ENCODE measurements at places on chromosomes 16 and 17. TPM values are rescaled to one million over a fixed set of nuclear protein-coding genes. Genes with fewer than 3 reads are reported as not detected.
A peak's percentile ranks its signal among the peaks of the same experiment; 100 is the strongest.

GRCh38 chr17:27239584-27239983 lies 54.3 kb upstream of the WSB1 start:
- DNase-seq = no peak

The PDK2 gene
- total RNA-seq = 52.0 TPM

DNA sequence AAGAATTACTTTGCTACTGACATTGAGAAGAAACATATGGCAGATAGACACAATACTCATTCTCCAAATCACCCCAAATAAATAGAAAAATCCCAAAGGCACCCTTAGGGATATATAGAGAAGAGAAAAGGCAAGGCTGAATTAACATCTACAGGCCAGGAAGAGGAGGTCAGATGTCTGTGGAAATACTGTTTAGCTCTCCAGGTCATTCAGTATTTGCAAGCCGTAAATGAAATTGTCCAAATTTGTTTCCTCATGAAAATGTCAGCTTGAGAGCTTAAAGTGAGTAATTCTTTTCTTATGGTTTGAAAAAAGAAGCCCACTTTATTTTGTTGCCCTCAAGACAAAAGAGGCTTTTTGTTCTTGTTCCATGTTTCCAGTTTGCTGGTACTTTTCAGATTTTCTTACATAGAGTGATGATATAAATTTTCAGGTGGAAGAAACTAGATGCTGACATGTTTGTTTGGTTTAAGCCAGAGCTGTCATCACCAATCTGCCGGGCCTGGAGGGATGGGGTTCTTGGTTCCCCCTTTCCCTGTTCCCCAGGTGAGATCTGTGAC lies 189.0 kb downstream of the MAP2K4 start:
- no peak for DNase-seq

GRCh38 chr17:57354673-57355072 lies 98.3 kb downstream of the MSI2 start:
- no peak for DNase-seq

DNA sequence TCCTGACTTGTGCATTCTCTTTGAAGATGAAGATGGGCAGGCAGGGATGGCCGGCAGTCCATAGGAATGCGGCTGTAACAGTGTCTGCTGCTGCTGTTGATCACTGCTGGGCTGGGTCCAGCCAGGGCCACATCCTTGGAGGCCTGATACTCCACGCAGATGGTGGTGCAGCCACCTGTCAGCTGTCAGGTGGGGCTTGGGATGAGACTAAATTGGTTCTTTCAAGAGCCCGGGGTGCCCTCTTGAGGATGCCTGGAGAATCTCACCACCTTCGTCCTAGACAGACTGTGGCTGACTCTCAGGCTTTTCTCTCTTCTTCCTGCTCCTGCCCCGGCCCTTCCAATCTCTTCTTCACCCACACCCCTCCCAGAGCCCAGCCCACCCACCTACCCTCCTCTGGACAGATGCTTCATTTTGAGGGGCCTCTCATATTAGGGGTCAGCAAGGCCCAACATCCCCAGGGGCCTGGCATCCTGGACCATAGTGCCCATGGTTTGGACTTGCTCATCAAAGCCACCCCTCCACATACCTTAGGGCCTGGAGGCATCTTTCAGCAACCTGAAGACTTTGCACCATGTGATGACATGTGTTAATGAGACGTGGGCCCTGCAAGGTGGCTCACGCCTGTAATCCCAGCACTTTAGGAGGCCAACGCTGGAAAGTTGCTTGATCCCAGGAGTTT lies 19.1 kb downstream of the OSBPL7 start:
- peak; percentile 50 for DNase-seq

DNA sequence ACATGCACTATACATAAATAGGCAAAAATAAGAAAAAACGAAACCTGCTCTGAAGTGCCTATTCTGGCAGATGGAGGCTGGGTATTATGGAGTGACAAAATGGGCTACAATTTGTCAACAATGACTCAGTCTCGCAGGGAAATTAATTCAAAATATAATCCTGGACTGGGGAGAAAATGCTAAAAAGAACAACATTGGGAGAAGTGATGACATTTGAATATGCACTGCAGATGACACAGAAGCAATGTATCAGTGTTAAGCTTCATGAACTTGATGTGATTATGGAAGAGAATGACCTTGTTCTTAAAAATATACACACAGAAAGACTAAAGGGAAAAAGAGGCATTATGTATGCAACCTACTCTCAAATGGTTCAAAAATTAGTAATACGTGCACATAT lies 74.8 kb upstream of the PSMD7 start:
- no peak for DNase-seq

DNA sequence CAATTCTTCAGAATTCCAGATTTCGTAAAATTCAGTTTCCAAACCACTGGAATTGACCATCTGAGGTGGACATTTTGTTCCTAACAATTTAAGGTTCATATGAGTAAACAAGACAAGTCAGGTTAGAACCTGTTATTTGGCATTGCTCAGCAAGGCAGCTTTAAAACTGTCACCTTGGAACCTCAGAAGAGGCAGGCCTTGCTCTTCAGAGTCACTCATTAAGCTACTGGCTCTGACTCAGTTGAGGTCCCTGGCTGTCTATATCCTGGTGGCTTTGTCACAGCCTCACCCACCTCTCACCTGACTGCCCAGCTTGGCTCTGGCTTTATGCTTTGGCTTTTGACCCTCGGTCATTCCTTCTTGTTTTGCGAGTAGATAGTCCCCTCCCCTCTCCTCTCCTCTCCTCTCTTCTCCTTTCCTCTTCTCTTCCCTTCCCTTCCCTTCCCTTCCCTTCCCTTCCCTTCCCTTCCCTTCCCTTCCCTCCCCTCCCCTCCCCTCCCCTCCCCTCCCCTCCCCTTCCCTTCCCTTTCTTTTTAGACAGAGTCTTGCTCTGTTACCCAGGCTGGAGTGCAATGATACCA lies 238.4 kb downstream of the SHISA9 start:
- DNase-seq = no peak

- no peak for DNase-seq
Measured at GRCh38 chr16:54000361-54000760, 286.2 kb downstream of the IRX3 start.

GRCh38 chr17:79980246-79981043 lies 55.2 kb downstream of the TBC1D16 start:
- DNase-seq = peak; percentile 33

DNA sequence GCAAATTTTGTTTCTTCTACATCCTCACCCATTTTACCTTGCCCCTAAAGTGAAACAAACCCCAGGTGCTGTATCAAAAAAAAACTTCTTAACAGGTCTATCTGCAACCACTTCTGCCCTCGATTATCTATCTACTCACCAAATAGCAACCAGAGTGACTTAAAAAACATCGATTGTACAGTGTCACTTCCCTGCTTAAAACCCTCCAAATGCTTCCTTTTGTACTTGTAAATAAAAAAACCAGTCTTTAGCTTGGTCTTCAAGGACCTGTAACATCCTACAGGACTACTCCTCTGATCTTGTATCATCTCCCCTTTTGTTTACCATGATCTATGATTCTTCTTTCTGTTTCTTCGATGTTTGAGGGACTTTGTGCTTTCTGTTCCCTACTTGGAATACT lies 82.7 kb upstream of the CORO6 start:
- no peak for DNase-seq

The ZFPM1 gene
- total RNA-seq = 14.6 TPM

DNA sequence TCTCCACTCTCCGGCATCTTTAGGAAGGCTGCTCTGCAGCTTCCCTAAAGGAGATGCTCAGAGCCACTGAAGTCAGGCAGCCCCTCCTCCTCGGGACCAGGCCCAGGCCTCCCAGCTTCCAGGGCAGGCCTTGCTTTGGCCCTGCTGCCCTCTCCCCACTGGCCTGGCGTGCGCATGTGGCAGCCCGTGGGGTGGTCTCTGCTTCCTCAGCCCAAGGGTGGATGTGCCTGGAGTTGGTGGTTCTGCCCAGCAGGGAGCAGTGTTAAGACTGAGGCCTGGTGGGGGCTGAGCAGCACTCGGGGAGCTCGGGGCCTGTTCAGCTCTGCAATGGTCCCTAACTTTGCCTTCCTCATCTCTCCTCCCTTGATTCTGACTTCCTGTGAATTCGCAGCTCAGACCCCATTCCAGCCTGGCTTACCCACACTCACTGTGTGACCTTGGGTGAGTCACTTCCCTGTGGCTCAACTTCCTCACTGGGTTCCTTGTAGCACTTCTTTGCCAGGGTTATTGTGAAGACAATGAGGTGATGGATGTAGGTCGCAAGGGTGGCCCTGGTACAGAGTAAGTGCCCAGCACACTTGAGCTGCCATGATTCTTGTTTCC lies 63.2 kb downstream of the NKD1 start:
- DNase-seq = no peak

GRCh38 chr17:61211236-61211635 lies 188.4 kb upstream of the TBX2 start:
- DNase-seq = no peak

The ZFHX3 gene
- total RNA-seq = 8.9 TPM

DNA sequence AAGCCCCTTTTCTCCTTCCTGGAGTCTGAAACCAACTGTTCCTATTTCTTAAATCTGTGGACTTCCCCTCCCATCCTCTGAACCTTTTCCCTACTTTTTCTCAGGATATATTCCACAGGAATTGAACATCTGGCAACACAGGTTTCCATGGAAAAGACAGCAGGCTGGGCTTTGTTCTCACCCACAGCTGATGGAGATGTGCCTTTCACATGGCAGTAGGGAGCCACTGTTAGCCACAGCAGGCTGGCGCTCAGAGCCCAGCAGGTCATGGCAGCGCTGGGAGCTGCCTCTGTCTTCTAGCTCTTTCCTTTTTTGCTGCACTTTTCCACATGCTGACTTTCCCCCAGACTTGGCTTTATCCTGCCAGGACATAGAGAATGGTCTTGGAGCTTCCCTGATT lies 116.4 kb upstream of the NLRP1 start:
- DNase-seq = no peak

DNA sequence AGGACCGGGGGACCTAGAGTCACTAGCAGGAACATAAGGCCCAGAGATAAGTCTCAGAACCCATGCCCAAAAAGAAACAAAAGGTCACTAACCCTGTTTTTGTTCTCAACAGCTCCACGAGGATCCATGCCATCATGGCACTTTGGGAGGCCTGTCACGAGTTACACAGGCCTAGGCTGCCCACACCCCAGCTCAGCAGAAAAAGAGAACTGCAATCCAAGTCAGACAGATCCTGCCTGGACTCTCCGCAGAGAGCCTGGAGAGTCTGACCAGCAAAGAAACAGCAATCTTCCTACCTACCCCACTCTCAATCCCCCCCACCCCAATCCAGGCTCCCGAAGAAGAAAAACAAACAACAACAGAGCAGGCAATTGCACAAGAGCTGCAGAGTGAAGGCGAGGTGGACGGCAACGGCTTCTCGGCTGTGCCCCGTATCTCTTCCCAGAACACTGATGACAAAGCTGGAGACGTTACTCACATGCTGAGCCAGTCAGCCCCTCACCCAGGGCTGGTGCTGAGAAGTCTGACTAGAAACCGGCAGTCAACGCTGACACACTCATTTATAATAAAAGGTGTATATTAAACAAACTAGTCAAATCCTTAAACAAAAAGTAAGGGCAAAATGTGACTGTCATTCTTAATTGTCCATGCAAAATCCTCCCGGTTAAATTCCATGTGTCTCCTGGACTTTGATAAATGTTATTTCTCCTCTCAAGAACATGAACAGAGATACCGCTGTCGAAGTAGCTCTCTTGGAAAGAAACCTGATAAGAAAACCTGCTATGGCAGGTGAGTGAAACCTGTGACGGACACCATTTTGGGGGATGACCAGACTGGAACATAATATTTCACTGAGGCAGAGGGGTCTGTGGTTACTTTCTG lies 89.3 kb downstream of the SMG6 start:
- DNase-seq = no peak

DNA sequence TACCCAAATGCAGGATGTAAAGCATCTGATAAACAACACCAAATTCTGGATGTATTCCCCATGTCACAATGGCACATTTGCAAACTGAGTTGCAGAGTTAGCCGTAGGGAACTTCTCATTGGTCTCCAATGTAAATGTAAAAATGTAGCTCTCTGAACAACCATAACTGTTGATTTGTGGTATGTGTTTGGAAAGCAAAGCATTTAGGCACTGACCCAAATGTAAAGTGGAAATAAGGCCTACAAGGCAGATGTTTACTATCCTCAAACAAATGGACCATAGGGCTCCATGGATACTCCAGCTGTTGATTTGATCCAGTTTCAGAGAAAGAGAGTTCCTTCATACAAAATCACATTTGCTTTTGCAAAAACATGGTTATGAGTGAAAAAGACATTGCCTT lies 223.0 kb upstream of the ELAC2 start:
- no peak for DNase-seq

The DHRS7B gene
- 11.0 TPM for total RNA-seq

DNA sequence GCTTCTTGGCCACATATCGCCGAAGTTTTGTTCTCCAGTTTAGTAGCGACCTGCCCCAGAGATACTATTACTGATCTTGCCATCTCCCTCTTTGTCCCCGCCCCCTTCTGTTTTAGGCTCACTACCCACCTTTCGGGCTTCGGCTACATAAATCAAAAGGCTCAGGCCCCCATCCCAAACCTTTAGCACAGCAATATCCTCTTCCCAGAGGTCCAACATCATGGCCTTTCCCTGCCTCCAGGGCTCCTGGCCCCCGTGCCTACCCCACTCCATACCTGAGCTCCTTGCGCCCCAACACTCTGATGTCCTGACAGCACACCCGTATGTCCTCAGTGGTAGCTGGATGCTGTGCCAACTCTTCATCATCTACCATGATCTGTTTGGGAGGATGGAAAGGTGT lies 2.9 kb upstream of the PSMC5 start:
- no peak for DNase-seq

GRCh38 chr16:58850678-58851020 lies 116.5 kb upstream of the GOT2 start:
- DNase-seq = no peak

GRCh38 chr17:59627770-59628171 lies 8.1 kb downstream of the CLTC start:
- DNase-seq = no peak

DNA sequence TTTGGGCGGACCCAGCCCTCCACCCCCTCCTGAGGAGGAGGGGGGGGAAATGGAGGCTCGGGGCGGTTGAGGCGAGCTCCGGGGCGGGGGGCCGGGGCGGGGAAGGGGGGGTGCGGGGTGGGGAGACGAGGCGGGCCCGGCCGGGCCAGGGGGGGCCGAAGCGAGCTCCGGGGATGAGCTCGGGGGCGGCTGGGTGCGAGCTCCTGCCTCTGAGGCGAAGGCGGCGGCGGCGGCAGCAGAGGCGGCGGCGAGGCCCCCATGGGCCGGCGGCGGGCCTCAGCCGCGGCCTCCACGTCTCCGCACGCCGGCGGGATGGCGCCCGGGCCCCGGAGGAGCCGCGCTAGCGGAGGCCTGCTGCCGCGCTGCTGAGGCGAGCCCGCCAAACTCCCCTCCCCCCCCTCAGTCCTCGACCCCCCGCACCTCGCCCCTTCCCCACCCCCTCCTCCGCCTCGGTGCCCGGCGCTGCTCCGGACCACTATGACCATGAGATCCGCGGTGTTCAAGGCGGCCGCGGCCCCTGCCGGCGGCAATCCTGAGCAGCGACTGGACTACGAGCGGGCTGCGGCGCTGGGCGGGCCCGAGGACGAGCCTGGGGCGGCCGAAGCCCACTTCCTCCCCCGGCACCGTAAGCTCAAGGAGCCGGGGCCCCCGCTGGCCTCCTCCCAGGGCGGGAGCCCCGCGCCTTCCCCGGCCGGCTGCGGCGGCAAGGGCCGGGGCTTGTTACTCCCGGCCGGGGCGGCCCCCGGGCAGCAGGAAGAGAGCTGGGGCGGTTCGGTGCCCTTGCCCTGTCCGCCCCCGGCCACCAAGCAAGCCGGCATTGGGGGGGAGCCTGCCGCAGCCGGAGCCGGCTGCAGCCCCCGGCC lies 596 bp downstream of the MSL1 start:
- peak; percentile 64 for DNase-seq

- no peak for DNase-seq
Measured at GRCh38 chr16:27781981-27782880, 232.3 kb downstream of the KATNIP start.

GRCh38 chr16:14063618-14064581 lies 7.2 kb upstream of the MRTFB start:
- DNase-seq = no peak
